ENCODE measurements at places on chromosomes 7 and 10.

- no peak for DNase-seq
Observed at GRCh38 chr7:111041577-111041976, 49.4 kb upstream of the LRRN3 start.

GRCh38 chr10:7797582-7797981 is 9.6 kb downstream of the ATP5F1C start:
- no peak for DNase-seq

- no peak for DNase-seq
Observed at GRCh38 chr7:151696721-151697514, 177.2 kb upstream of the RHEB start.

DNA sequence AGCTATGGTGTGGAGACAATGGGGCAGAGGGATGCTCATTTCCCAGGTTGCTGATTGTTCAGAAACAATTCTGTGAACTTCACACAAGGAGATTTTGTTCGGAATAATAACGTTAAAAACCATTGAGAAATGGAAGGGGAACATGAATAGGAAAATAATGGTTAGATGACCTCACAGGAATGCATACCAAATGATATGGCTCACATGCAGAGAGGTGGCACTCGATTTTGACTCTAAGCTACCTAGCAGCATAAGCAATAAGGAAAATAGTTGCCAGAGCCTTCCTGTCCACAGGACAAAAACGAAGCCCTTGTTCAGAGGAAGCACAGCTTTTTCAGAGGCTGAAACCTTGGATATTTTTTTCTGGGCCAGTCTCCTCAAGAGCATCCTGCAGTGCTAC is 293.1 kb downstream of the ZEB1 start:
- no peak for DNase-seq

- DNase-seq, result no peak
Observed at GRCh38 chr7:28106321-28106829, 74.2 kb downstream of the JAZF1 start.

GRCh38 chr10:111384556-111384955 is 307.7 kb downstream of the ADRA2A start:
- no peak for DNase-seq

DNA sequence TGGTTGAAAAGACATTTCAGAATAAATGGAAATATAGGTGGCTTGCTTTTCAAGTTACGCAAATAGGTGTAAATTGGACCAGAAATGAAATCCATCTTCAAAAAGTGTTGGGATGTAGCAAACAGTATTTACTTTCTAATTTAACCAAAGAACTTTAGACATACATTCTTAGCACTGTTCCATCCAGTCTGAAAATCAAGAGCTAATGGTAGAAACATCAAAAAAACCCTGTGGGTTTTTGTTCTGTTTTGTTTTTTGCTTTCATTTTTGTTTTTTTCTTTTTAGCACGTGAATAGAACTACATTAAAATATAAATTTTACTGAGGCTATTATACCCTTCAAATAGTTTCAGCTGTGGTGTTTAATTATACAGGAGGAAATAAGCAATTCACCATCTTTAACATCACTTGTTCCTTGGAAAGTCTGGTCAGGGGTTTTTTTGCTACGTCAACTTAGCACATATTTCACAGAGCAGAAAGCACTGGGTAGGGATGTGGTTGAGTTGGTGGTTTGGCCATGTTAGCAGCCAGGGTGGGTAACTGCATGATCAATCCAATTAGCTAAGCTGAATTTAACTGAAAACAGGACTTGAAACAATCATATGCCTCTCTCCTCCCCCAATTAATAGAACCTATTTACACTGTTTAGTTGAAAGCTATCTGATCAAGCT is 275.4 kb upstream of the PFKP start:
- no peak for DNase-seq

DNA sequence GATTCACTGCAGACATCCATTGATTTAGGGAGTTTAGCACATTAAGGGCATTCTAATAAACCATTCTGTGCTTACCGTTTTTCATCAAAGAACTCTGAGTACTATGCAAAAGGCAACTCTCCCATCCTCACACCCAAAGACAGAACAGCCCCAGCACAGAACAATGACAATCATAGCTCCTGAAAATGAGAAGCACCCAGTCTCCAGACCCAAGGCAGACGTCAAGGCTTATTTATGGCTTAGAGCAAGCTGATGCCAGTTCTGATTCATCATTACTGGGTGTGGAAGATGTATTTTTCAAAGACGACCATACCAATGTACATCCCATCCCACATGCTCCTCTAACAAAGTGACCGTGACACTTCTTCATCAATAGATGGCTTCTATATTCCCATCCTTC is 67.6 kb downstream of the OSBPL3 start:
- no peak for DNase-seq

DNA sequence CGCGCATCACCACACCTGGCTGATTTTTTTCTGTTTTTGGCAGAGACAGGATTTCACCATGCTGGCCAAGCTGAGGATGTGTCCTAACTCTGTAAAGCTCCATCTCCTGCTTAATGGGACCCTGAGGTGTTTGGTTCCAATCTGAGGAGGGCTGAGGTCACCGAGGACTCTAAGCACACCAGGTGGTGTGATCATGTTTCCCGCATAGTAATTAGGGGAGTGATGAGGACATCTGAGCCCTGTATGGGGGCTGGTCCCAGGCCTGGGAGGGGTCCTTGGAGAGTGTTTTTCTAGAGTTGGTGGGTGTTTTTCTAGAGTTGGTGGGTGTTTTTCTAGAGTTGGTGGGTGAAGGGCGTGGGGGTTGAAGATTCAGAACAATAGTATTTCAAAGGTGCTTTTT is 3.0 kb upstream of the ABHD11 start:
- DNase-seq, result no peak

GRCh38 chr10:119177708-119178371 is 772 bp downstream of the PRDX3 start:
- no peak for DNase-seq

- no peak for DNase-seq
Observed at GRCh38 chr10:128895473-128895872, 571.6 kb upstream of the MGMT start.

DNA sequence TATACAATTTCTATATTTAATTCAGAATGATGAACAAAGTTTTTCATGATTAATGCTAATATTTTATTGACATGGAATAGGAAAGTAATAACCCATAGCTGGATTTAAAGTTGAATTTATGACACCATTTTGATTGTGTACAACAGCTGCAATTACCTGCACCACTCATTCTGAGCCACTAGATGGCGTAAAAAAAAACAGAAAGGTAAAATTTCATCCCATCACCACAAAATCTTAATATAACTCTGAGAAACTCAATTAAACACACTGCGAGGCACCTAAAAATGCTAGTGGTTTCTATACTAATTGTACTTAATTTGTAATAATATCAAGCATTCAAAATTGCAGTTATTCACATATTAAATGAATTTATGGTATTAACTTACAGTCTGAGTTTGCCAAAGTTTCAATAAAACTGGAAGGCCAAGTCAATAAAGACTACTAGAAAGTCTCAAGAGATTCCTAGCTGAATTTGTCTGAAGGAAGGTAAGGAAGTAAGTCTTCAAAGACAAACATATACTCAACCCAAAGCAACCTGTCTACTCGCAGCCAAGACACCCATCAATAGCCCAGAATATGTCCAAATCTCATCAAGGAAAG is 182.5 kb downstream of the SKAP2 start:
- DNase-seq, result no peak

DNA sequence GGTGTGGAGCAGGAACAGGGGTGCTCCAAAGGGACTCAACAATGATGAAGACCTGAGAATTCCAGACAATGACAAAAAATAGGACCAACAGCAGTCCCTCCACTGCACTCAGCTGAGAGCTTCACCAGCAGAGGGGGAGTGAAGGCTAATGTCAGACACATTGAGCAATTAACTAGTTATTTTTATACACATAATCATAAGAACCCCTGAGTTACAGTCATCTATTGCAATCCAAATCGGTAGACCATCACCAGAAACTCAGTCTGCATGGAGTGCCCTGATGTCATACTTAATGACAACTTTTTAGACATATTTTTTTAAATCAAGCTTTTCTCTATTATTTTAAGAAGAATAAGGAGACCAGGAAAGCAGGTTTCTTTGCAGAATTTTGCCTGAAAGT is 30.6 kb upstream of the IKZF1 start:
- DNase-seq, result no peak

DNA sequence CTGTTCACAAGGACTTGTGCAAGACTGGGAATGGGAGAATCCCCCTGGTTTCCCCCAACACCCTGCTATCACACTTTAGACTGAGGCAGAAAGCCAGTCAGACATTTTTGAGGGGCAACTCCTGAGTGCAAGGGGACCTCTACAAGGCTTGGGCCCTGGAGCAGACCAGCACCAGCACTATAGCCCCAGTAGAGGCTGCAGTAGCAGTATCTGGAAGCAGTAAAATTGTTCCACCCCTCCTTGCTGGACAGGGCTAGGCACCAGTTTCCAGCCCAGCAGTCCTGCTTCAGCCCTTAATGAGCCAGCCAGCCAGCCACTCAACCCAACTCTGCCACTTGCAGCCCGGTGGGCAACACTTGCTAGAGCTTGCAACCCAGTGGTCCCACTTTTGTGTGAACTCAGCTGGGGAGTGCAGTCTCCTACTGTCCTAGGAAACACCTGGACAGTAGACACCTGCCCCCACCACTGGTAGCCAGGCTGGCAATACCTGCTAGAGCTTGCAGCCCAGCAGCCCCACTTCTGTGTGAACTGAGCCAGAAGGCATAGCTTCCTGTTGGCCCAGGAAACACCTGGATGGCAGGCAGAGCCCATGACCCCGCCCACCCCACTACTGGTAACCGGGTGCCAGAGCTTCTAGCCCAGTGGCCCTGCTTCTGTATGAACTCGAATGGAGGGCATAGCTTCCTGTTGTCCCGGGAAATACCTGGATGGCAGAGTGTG is 65.0 kb downstream of the FBXL13 start:
- DNase-seq, result no peak

- DNase-seq, result no peak
Observed at GRCh38 chr7:152363798-152364197, 72.0 kb downstream of the KMT2C start.
